Astrocyte (in vitro differentiated cells and primary cell): ENCODE measurements at places on chromosomes 16 and 17. TPM values are rescaled to one million over a fixed set of nuclear protein-coding genes. Genes with fewer than 3 reads are reported as not detected.
A peak's percentile ranks its signal among the peaks of the same experiment; 100 is the strongest.

DNA sequence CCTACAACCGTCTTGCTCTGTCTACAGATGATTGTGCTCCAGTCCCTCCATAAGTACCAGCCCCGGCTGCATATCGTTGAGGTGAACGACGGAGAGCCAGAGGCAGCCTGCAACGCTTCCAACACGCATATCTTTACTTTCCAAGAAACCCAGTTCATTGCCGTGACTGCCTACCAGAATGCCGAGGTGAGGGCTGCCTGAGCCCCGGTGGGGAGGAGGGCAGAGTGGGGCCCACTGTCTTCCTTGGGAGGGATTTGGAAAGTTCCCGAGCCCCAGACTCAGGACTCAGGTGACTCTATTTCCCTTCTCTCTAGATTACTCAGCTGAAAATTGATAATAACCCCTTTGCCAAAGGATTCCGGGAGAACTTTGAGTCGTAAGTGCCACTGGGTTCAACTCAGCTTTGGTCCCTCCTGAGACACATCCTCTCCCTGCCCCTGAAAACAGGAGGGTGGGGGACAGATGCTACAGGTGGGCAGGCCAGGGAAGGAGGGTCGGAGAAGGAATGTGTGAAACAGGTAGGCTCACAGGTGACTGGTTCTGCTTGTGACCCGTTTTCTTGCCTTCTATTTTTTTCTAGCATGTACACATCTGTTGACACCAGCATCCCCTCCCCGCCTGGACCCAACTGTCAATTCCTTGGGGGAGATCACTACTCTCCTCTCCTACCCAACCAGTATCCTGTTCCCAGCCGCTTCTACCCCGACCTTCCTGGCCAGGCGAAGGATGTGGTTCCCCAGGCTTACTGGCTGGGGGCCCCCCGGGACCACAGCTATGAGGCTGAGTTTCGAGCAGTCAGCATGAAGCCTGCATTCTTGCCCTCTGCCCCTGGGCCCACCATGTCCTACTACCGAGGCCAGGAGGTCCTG lies 11.4 kb downstream of the TBX21 start:
- DNase-seq: no peak
- no peak overlapping the region for H3K4me3 ChIP-seq
- H3K27ac ChIP-seq: no peak overlapping the region

- peaks cover 42% of the 10 kb centered on the region for H3K4me1 ChIP-seq
- no peak overlapping the region for H3K4me3 ChIP-seq
- H3K27ac ChIP-seq: peak overlapping the region; percentile 38
- no peaks in the 10 kb centered on the region for H3K27me3 ChIP-seq
- peak; percentile 76 for DNase-seq
- no peaks in the 10 kb centered on the region for H3K36me3 ChIP-seq
These were observed 30.4 kb downstream of the SOCS3 start for GRCh38 chr17:78329263-78330059.

DNA sequence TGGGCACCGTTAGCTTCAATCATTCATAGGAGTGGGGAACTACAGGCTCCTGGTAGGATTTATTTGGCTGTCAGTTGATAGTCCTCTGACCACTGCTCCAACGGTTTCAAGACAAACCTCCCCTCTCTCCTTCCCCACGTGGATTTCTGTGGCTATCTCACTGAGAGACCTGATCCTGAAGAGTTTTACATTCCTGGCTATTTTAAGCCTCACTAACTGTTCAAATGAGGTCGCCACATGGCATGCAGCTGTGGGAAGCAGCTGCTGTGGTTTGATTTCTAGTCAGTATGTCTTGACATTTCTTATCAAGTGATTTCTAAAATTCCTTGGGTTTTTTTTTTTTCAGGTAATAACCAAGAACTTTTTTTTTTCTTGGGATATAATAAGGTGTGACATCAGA lies 38.3 kb downstream of the CDK5R1 start:
- H3K27me3 ChIP-seq: no peaks in the 10 kb centered on the region
- H3K27ac ChIP-seq: no peak overlapping the region
- peaks cover 10% of the 10 kb centered on the region for H3K4me1 ChIP-seq
- H3K36me3 ChIP-seq: no peaks in the 10 kb centered on the region
- no peak overlapping the region for H3K4me3 ChIP-seq

- H3K27me3 ChIP-seq: peaks cover 7% of the 10 kb centered on the region
- H3K4me3 ChIP-seq: no peak overlapping the region
- peaks cover 21% of the 10 kb centered on the region for H3K4me1 ChIP-seq
- no peak overlapping the region for H3K27ac ChIP-seq
- DNase-seq: no peak
These were observed 10.3 kb upstream of the NAGPA start for GRCh38 chr16:5044011-5044540.

GRCh38 chr17:20149251-20149650 lies 140.1 kb downstream of the SPECC1 start:
- DNase-seq: no peak
- peaks cover 4% of the 10 kb centered on the region for H3K27me3 ChIP-seq
- no peak overlapping the region for H3K27ac ChIP-seq

DNA sequence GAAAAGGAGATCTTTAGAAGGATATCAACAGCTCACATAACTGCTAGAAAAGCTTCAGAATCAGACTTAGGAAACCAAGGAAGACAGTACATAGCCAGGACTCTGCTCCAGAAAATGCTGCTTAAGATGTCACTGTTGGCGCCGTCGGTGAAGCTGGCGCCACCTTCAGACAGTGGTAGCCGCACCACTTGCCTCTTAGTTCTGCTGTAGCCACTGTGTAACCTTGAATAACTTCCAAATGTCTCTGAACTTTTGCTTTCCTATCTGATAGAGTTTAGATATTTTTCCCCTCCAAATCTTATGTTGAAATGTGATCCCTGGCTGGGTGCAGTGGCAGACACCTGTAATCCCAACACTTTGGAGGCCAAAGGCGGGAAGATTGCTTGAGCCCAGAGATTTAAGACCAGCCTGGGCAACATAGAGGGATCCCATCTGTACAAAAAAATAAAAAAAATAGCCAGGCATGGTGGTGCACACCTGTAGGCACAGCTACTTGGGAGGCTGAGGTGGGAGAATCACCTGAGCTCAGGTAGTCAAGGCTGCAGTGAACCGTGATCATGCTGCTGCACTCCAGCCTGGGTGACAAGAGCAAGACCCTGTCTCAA lies 6.3 kb upstream of the USP31 start:
- H3K4me3 ChIP-seq: no peak overlapping the region
- no peak for DNase-seq
- H3K27me3 ChIP-seq: no peaks in the 10 kb centered on the region
- no peaks in the 10 kb centered on the region for H3K36me3 ChIP-seq

DNA sequence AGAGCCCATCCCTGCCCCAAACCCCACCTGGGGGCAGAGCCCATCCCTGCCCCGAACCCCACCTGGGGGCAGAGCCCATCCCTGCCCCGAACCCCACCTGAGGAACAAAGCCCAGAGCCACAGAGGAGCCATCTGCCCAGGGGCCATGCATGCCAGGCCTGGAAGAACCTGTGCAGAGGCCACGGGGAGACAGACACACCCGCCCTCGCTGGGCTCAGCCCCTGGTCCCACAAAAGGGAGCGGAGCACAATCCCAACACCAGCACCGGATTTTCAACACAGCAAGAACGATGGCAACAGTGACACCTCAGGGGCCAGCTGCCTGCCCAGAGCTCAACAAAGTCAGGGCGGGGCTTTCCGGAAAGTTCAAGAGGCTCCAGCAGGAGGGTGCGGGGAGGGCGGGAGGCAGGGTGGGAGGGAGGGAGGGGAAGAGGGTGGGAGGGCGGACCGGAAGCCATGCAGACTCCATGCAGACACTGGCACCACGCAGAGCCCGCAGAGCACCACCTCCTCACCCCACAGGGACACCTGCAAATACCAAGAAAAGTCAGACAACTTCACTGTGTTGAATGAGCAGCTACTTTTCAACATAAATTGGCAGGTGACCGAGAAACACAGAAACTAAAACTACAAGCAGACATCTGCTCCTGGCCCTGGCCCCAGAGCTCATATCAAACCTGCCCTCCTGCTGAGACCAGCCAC lies 27.9 kb upstream of the C16orf95 start:
- no peak overlapping the region for H3K4me3 ChIP-seq
- no peaks in the 10 kb centered on the region for H3K27me3 ChIP-seq
- H3K36me3 ChIP-seq: peaks cover 4% of the 10 kb centered on the region
- no peak overlapping the region for H3K27ac ChIP-seq
- H3K4me1 ChIP-seq: peaks cover 13% of the 10 kb centered on the region

DNA sequence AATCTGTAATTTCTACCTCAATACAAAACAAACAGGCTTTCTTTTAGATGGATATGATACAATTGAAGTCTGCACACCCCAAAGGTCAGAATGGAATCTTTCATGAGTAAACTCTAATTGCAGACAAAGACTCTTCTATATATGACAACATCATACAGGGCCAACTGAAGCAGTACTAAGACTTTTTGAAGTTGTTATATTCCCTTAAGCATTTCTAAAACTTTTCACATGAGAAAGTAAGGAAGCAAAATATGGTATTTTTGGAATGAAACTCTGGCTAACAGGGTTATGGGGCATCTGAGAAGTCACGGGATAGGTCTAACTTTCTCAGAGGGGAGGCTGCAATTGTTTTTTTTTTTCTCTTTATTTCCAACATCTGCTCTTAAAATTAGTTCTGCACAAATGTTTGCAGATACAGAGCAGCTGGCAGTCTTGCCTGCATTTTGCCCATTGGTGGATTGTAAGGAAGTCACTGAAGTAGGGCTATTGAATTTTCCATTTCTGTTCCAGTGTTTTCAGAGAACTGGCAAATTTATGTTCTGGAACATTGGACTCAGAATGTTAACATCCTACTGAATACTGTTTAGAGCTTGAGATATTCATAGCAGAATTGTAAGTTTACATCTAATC lies 59.1 kb downstream of the SSH2 start:
- H3K27me3 ChIP-seq: no peaks in the 10 kb centered on the region
- H3K36me3 ChIP-seq: no peaks in the 10 kb centered on the region
- H3K4me1 ChIP-seq: no peaks in the 10 kb centered on the region
- DNase-seq: no peak
- no peak overlapping the region for H3K27ac ChIP-seq
- H3K4me3 ChIP-seq: no peak overlapping the region

DNA sequence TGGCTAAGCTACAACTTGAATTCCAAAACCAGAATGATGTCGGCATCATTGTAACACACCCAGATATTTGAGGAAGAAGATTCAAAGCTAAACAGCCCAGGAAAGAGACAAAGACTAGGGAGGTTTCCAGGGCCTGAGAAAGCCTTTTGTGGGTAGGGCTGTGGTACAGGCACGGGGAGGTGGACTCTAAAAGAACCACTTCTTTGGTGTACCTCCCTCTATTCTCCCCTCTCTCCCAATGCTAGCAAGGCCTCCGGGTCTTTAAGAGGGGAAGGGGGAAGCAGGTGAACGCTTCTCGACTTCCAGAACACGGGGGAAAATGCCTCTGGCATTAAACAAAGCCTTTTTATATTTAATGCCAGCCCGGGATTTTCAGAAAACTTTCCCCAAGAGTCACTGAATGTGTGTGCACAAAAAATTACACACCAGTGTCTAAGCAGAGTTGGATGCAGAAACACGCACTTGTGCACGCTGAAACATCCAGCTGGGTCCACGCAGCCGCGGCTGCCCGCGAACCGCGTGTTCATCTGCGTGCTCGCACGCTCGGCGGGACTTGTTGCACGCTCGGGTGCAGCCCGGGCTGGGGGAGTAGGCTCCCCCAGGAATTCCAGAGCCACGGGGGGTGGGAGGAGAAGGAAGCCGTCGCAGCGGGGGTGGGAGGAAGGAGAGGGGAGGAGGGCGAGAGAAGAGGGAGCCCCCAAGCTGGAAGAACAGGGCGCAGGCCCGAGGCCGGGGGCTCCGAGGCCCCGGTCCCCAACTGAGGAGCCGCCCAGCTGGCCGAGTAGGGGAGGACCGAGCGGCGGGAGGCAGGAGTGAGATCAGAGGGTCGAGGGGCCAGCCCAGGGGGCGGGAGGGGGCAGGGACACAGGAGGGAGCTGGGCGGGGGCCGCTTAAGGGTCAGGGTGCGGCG lies 20.1 kb upstream of the ZNF423 start:
- H3K27ac ChIP-seq: no peak overlapping the region
- no peaks in the 10 kb centered on the region for H3K4me1 ChIP-seq

GRCh38 chr17:37274461-37274860 lies 101.3 kb upstream of the C17orf78 start:
- no peak overlapping the region for H3K27ac ChIP-seq
- H3K36me3 ChIP-seq: peaks cover 21% of the 10 kb centered on the region
- DNase-seq: no peak
- H3K27me3 ChIP-seq: no peaks in the 10 kb centered on the region

- H3K4me3 ChIP-seq: no peak overlapping the region
- no peaks in the 10 kb centered on the region for H3K4me1 ChIP-seq
- H3K27ac ChIP-seq: no peak overlapping the region
- H3K36me3 ChIP-seq: peaks cover 38% of the 10 kb centered on the region
These were observed 49.6 kb downstream of the MRC2 start for GRCh38 chr17:62676952-62677596.

DNA sequence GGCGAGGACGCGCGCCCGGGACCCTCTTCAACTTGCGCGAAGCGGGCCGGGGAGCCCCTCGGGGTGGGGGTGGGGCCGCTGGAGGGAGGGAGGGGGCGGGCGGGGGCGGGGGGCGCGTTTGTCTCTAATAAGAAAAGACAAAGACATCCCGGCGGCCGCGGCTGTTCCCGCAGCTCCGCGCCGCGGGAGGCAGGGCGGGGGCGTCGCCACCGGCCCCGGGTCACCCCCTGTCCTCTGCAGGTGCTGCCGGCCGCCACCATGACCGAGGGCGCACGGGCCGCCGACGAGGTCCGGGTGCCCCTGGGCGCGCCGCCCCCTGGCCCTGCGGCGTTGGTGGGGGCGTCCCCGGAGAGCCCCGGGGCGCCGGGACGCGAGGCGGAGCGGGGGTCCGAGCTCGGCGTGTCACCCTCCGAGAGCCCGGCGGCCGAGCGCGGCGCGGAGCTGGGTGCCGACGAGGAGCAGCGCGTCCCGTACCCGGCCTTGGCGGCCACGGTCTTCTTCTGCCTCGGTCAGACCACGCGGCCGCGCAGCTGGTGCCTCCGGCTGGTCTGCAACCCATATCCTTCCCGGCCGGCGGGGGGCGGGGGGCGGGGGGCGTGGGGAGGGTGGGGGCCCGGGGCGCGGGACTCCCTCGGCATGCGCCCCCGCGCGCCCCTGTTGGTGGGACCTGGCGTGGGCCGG lies 714 bp downstream of the CACNA1H start:
- no peaks in the 10 kb centered on the region for H3K36me3 ChIP-seq
- no peak for DNase-seq
- H3K27me3 ChIP-seq: no peaks in the 10 kb centered on the region
- peaks cover 27% of the 10 kb centered on the region for H3K4me1 ChIP-seq

The FAHD1 gene
- 24.0 and 25.8 TPM in 2 replicates for total RNA-seq

The ARHGAP44 gene
- total RNA-seq: 1.4 and 3.0 TPM in 2 replicates

The SLC12A3 gene
- 0.07 and 0.18 TPM in 2 replicates for total RNA-seq

The EEF2KMT gene
- total RNA-seq: 7.3 and 9.2 TPM in 2 replicates

The NTN1 gene
- 8.6 and 9.8 TPM in 2 replicates for total RNA-seq

The GRB2 gene
- total RNA-seq: 152 and 168 TPM in 2 replicates

The SLC46A1 gene
- 7.4 and 7.9 TPM in 2 replicates for total RNA-seq

The HEATR9 gene
- not detected in 2 replicates for total RNA-seq
